GM23248 (cell line): ENCODE measurements at places on chromosomes 1 and 21. TPM values are rescaled to one million over a fixed set of nuclear protein-coding genes. Genes with fewer than 3 reads are reported as not detected.

The SYCP1 gene
- not detected in 2 replicates for total RNA-seq

The ANGPTL3 gene
- not detected in 2 replicates for total RNA-seq

The EBNA1BP2 gene
- total RNA-seq: 113 and 120 TPM in 2 replicates

The MCOLN2 gene
- total RNA-seq: 1.0 TPM in 1 of 2 replicates, not detected in the other

The CADM3 gene
- not detected in 2 replicates for total RNA-seq

The SYPL2 gene
- 0.11 and 0.13 TPM in 2 replicates for total RNA-seq

The PTAFR gene
- total RNA-seq: not detected in 2 replicates

The C1QTNF12 gene
- 0.38 and 3.1 TPM in 2 replicates for total RNA-seq

GRCh38 chr1:60571811-60572210 is 498.2 kb upstream of the C1orf87 start:
- no peak for DNase-seq
- H3K36me3 ChIP-seq: no peaks in the 10 kb centered on the region
- H3K4me1 ChIP-seq: no peaks in the 10 kb centered on the region

- H3K27ac ChIP-seq: no peak overlapping the region
- no peaks in the 10 kb centered on the region for H3K27me3 ChIP-seq
- H3K4me3 ChIP-seq: no peak overlapping the region
- no peaks in the 10 kb centered on the region for H3K4me1 ChIP-seq
- no peak for DNase-seq
- no peaks in the 10 kb centered on the region for H3K36me3 ChIP-seq
Observed at GRCh38 chr21:14683063-14683462, 136.9 kb upstream of the SAMSN1 start.

GRCh38 chr1:41882486-41882885 is 36.2 kb downstream of the HIVEP3 start:
- no peak for DNase-seq
- no peak overlapping the region for H3K27ac ChIP-seq
- no peak overlapping the region for H3K4me3 ChIP-seq
- H3K27me3 ChIP-seq: no peaks in the 10 kb centered on the region
- H3K36me3 ChIP-seq: no peaks in the 10 kb centered on the region
- H3K4me1 ChIP-seq: peaks cover under 1% of the 10 kb centered on the region; the same call in 1 of the 2 replicates

DNA sequence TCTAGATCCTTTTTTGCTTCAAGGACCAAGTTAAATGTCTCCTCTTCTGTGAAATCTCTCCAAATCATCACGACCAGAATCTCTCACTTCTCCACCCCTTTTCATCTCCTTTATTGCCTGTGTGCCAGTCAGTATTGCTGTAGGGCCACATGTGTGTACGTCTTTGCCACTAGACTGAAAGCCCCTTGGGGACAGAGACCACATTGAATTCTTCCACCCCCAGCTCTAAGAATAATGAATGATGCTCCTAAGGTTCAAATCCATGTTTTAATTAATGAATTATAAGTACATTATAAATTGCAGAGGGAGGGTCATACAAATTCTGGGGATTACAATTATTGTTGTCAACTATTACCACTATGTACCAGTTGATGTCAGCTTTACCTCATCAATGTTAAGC is 343.8 kb downstream of the USP25 start:
- H3K27ac ChIP-seq: no peak overlapping the region
- no peak overlapping the region for H3K4me3 ChIP-seq
- no peaks in the 10 kb centered on the region for H3K36me3 ChIP-seq

DNA sequence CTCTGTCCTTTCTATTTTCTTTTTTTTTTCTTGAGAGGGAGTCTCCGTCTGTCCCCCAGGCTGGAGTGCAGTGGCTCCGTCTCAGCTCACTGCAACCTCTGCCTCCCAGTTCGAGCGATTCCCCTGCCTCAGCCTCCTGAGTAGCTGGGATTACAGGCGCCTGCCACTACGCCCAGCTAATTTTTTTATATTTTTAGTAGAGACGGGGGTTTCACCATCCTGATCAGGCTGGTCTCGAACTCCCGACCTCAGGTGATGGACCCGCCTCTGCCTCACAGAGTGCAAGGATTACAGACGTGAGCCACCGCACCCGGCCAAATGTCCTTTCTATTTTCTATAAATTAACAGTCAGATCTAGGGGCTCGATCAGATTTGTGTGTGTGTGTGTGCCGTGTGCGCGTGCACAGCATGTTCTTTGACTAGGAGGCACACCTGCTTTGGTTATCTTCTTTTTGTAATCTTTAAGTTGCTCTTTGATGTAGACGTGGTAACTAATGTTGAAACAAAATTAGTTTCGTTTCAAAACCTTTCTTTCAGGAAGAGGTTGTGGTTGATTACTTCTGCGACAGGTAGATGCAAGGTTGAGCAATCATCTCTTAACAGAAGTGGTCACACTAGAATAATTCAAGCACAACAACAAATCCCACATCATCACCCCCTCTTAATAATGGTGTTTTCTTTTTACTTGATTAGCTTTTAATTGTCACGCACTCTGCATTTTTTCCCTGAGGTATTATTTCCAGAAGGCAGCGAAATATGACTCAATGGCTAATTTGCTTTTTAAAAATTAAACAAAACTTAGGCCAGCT is 779 bp upstream of the DEGS1 start:
- H3K36me3 ChIP-seq: no peaks in the 10 kb centered on the region
- no peaks in the 10 kb centered on the region for H3K27me3 ChIP-seq
- H3K27ac ChIP-seq: peak overlapping the region; percentile 86
- peak overlapping the region; percentile 84 for H3K4me3 ChIP-seq

GRCh38 chr1:207833956-207834660 is 76.8 kb downstream of the CD34 start:
- no peak overlapping the region for H3K4me3 ChIP-seq
- no peak for DNase-seq
- H3K27ac ChIP-seq: no peak overlapping the region
- no peaks in the 10 kb centered on the region for H3K36me3 ChIP-seq
- no peaks in the 10 kb centered on the region for H3K27me3 ChIP-seq

- H3K4me3 ChIP-seq: no peak overlapping the region
- no peak for DNase-seq
- H3K27me3 ChIP-seq: no peaks in the 10 kb centered on the region
- no peak overlapping the region for H3K27ac ChIP-seq
Observed at GRCh38 chr21:31777857-31778256, 45.9 kb upstream of the SCAF4 start.

DNA sequence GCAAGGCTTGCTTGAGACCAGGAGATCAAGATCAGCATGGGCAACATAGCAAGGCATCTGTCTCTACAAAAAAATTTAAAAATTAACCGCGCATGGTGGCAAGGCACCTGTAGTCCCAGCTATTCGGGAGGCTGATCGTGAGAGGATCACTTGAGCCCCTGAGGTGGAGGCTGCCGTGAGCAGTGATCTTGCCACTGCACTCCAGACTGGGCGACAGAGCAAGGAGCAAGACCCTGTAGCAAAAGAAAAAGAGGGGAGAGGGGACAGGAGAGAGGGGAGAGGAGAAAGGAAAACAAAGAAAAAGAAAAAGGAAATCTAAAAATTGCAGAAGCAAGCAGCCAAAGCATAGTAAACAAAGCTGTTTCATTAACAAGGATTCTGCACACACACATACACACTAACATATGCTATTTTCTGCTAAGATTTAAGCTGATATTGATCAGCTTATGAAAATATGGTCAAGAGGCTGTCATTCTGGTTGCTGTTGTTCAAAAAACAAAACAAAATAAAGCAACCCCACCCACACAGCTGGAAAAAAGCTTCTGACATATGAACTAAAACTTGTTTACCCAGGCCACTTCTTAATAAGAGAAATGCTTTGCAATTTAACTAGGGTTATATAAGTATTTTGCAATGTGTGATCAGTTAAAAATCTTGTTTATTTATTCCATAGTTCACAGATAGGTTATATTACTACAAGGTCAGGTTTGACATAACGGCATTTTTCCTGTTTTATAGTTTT is 1.8 kb downstream of the ARNT start:
- H3K27ac ChIP-seq: peak overlapping the region; percentile 85
- peak overlapping the region; percentile 88 for H3K4me3 ChIP-seq
- no peaks in the 10 kb centered on the region for H3K27me3 ChIP-seq
- DNase-seq: peak; percentile 43
- H3K4me1 ChIP-seq: 0 out of 2 replicates have a peak, but pooled peaks cover 8% of the 10 kb centered on the region
- no peaks in the 10 kb centered on the region for H3K36me3 ChIP-seq

DNA sequence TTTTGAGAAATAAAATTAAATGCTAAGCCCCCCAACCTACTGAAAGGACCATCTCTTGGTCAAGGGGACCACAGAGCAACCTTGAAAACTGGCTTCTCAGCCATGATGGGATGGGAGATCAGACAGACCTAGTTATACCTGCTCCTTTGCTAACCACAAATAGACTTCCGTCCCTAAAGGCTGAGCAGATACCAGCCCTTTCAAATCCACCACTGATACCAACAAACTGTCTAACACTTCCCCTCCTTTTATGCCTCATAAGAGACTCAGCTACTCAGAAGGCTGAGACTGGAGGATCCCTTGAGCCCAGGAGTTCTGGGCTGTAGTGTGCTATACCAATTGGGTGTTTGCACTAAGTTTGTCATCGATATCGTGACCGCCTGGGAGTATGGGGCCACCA is 407.3 kb downstream of the SIPA1L2 start:
- H3K27me3 ChIP-seq: no peaks in the 10 kb centered on the region
- no peak overlapping the region for H3K27ac ChIP-seq
- peaks cover 6% of the 10 kb centered on the region for H3K4me1 ChIP-seq
- DNase-seq: no peak
- no peak overlapping the region for H3K4me3 ChIP-seq

DNA sequence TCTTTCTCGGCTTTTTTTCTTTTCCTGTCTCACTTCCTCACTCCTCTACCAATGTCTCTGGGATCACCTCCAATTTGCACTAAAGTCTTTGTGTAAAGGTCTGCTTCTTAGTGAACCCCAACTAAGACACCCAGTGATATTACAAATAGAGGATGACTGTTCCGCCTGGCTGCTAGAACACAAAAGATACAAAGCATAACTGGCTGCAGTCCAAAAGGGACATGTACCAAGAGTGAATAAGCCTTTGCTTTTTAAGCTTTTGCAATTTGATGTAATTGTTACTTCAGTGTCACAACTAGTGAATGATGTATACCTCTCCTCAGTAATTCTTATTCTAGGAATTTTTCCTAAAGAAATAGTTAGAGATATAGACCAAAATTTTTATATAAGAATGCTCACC is 82.8 kb upstream of the BEND5 start:
- no peaks in the 10 kb centered on the region for H3K27me3 ChIP-seq
- 0 out of 2 replicates have a peak, but pooled peaks cover 11% of the 10 kb centered on the region for H3K4me1 ChIP-seq
- peak; percentile 80 for DNase-seq
- H3K4me3 ChIP-seq: no peak overlapping the region
- no peak overlapping the region for H3K27ac ChIP-seq
- H3K36me3 ChIP-seq: no peaks in the 10 kb centered on the region

GRCh38 chr1:25338188-25338981 is at the start of gene TMEM50A:
Gene TMEM50A, plus strand, starts transcription at chr1:25338334. Its CDS starts 2,153 bp downstream, at chr1:25340487.
- H3K36me3 ChIP-seq: peaks cover 16% of the 10 kb centered on the region
- H3K27me3 ChIP-seq: no peaks in the 10 kb centered on the region
- peak within 1 kb of the TSS; percentile 92 for H3K4me3 ChIP-seq
- H3K4me1 ChIP-seq: peaks cover 35% of the 10 kb centered on the region

DNA sequence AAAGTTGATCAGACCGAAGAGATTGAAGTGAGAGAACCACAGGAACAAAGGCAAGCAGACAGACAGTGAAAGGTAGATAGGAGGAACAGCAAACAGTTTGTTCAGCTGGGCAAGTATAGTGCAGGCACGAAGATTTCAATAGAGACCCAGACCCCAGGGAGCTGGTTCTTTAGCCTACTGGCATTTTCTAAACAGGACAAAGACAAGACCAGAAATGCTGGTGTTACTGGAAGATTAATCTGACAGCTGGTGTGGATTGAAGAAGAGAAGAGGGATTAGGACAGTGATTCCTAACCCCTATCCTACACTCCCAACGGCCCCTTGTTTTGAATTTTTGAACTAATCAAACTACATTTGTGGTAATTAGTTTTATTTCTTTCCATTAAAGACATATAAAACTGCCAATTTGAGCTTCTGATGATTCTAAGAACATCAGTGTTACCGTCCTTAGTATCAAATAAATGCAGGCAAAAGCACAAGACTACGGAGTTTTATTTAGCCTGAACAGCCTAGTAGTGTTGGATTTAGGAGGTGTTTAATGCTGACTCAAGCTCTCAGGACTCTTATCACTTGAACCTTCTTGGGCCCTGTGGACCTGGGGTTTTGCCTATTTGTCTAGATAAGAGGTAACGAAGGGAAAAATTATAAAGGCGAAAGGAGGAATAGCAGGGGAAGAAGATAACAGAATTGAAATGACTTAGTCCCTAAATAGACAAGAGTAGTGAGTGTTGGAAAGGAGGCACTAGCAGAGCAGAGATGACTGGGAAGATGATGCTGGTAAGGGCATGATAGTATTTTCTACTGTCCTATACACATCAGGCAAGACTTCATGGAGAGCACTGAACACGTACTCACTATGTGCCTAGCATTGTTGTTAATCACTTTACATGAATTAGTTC is 2.0 kb downstream of the NPL start:
- H3K4me3 ChIP-seq: no peak overlapping the region
- no peaks in the 10 kb centered on the region for H3K27me3 ChIP-seq
- DNase-seq: no peak
- H3K27ac ChIP-seq: no peak overlapping the region
- no peaks in the 10 kb centered on the region for H3K36me3 ChIP-seq
- no peaks in the 10 kb centered on the region for H3K4me1 ChIP-seq

- no peak for DNase-seq
- H3K4me1 ChIP-seq: peaks cover 24% of the 10 kb centered on the region
- no peaks in the 10 kb centered on the region for H3K27me3 ChIP-seq
- no peaks in the 10 kb centered on the region for H3K36me3 ChIP-seq
Observed at GRCh38 chr1:209038316-209038715, 545.2 kb upstream of the CAMK1G start.

GRCh38 chr1:234583755-234584419 is 26.1 kb downstream of the IRF2BP2 start:
- no peak overlapping the region for H3K27ac ChIP-seq
- H3K36me3 ChIP-seq: no peaks in the 10 kb centered on the region
- H3K27me3 ChIP-seq: no peaks in the 10 kb centered on the region

DNA sequence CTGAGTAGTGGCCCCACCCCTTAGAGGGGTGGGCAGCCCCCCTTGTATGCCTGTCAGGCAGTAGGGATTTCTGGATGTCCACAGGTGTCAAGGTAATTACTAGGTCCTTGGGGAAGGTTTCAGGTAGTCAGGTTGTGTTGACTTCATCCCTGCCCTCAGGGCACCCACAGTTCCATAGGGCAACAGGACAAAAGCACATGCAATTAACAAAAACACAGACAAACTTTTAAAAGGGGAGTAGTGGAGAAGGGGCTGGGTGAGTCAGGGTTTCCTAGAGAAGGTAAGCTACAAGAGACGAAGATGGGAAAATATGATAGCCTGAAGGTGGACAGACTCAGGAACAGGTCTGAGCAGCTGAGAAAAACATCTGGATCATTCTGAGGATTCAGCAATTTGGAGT is 14.1 kb downstream of the KRTCAP2 start:
- H3K27ac ChIP-seq: no peak overlapping the region
- peaks cover 12% of the 10 kb centered on the region; the same call in 1 of the 2 replicates for H3K27me3 ChIP-seq
